ENCODE measurements at places on chromosomes 11 and 22.

GRCh38 chr22:37301144-37301830, 19.0 kb downstream of the CYTH4 start:
- no peak for DNase-seq

- peak; percentile 56 for DNase-seq
These were observed 20.1 kb downstream of the TMEM218 start for GRCh38 chr11:125091247-125091876.

DNA sequence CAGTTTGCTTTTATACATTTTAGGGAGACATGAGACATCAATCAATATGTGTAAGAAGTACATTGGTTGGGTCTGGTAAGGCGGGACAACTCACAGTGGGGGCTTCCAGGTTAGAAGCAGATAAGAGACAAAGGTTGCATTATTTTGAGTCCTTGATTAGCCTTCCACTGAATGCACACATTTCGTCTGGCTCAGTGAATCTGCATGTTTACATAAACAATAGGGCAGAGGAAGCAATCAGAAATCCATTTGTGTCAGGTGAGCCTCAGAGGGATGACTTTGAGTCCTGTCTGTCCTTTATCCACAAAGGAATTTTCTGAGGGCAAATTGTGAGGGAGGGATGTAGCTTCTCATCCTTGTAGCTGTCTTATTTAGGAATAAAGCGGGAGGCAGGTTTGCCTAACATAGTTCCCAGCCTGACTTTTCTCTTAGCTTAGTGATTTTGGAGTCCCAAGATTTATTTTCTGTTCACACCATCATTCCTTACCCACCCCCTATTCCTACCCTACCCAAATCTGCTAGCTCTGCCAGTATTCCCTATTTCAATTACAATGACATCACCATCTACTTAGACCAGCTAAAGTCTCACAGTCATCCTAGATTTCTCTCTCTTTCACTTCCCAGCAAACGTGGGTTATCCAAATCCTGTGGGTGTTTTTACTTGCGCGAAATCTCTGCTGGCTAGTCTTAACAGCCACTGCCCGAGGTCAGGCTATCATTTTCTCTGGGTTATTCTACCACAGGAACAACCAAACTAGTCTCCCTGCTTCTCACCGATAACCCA, 2.9 kb downstream of the SC5D start:
- no peak for DNase-seq

DNA sequence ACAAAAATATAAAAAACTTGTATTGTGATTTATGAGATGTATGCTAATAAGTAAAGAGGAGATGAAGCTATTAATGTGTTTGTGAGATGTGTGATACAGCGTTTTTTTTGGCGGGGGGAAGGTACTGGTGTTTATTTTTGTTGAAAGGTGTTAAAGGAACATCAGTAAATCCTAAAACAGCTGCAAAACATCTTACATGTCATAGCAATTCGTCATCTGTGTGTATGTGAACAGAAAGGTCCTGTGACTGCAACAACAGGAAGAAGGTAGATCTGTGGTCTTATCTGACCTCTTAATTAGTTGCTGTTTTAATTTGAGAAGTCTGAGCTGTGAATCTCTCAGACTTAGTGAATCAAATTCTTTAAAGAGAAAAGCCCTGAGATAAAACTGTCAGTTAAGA, 1041.1 kb downstream of the JRKL start:
- no peak for DNase-seq

- no peak for DNase-seq
These were observed 173.8 kb downstream of the LARGE1 start for GRCh38 chr22:33746501-33746928.

GRCh38 chr11:128726458-128727139, 32.7 kb downstream of the FLI1 start:
- no peak for DNase-seq

GRCh38 chr22:23305321-23305910, 125.1 kb downstream of the BCR start:
- DNase-seq: no peak

Data from nephron progenitor cell (in vitro differentiated cells).